Esophagus squamous epithelium (tissue), 5 donors: ENCODE measurements at places on chromosomes 16 and 17.

GRCh38 chr17:3659541-3660111 is 8.8 kb downstream of the TAX1BP3 start:
- DNase-seq = no peak

- DNase-seq = no peak
Observed at GRCh38 chr17:39683295-39683939, 4.4 kb downstream of the PGAP3 start.

DNA sequence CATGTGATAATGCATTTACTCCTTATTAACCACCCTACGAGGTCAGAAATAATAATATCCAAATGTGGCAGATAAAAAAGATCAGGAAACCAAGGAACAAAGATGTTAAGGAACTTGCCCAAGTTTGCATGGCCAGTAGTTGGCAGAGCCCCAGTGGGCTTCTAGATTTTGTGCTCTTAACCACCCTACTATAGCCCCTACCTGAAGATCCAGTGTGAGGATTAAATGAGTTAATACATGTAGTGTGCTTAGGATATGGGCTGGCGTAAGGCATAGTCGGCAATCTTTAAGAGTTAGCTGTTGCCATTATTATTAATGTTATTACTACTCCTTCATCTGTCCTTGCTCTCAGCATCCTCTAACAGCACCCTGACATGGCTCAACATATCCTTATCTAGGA is 153.4 kb downstream of the SDK2 start:
- no peak for DNase-seq

GRCh38 chr16:16017812-16018211 is 68.4 kb downstream of the ABCC1 start:
- DNase-seq = no peak

- DNase-seq = no peak
Observed at GRCh38 chr17:48555258-48556228, 10.6 kb upstream of the HOXB2 start.

DNA sequence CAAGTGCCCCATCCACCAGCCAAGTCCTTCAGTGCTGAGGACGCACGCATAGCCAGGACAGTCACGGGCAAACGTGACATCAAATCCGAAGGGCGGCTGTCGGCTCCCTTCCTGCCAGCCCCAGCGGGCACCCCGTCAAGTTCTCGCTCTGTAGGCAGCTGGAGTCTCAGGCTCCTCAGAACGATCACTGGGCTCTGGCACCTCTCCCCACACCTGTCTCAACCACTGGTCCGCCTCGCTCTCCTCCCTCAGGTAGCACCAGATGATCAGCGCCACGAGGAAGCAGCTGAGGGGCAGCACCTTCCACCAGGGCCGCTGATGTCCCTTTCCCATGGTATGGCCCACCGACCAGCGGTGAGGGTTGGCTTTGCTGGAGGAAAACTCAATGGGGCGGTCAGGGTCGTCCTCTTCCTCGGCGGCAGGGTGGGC is 422 bp downstream of the UQCC4 start:
- DNase-seq = no peak

GRCh38 chr17:73691321-73691766 is 47.1 kb upstream of the SDK2 start:
- no peak for DNase-seq

GRCh38 chr17:82175201-82175600 is 37.4 kb downstream of the CCDC57 start:
- DNase-seq = no peak

DNA sequence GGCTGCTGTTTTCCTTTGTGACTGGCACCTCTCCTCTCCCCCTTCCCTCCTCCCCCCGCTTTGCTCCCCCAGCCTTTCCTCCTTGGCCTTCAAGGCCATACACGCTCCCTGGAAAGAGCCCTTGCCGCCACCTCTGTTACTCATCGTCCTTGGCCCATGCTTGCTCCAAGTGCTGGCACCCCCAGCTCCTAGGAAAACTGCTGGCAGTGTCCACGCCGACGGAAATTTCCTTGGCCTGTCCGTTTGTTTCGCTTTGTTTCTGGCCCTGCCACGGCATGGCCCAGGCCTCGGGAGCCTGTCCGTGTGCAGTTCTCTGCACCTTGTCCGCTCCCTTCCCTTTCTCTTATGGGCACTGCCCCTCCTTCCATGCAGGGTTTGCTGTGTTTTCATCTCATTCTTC is 18.0 kb downstream of the CA5A start:
- DNase-seq = no peak

DNA sequence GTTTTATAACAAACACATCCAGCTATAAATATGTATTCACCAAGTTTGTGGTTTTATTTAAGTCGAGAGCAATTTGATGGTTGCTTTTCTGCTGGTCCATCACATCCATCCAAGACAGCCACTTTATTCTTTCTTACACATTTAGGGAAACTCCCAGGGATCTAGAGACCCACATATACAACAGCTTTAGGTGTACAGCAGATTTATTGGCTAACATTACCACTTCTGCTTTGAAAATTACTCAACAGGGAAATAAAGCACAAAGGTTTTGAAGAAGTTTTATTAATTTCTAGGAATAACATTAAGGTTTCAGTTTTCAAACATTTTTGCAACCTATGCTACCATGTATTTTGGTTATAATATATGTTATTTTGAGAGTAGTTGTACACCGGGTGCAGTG is 6.9 kb downstream of the ERCC4 start:
- DNase-seq = no peak

GRCh38 chr17:77420804-77421629 is 280.2 kb downstream of the SEC14L1 start:
- DNase-seq = no peak

DNA sequence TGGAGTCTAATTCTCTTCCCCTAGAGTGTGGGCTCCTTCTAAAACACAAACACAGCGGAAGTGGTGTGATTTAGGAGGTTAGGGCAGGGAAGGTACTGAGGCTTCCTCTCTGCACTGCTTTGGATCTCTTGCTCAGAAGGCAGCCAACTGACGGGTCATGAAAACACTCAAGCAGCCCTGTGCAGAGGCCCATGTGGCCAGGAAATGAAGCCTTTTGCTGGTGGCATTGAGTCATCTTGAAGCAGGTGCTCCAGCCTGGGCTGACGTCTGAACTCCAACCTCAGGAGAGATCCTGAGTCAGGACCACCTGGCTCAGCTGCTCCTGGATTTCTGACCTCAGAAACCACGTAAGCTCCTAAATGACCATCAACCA is 72.9 kb downstream of the MRM1 start:
- no peak for DNase-seq

GRCh38 chr17:32520737-32521404 is 34.1 kb downstream of the CDK5R1 start:
- no peak for DNase-seq

- no peak for DNase-seq
Observed at GRCh38 chr17:28597606-28598383, 1.0 kb downstream of the SPAG5 start.

GRCh38 chr17:4262703-4263102 is 1.1 kb downstream of the ANKFY1 start:
- DNase-seq = no peak

DNA sequence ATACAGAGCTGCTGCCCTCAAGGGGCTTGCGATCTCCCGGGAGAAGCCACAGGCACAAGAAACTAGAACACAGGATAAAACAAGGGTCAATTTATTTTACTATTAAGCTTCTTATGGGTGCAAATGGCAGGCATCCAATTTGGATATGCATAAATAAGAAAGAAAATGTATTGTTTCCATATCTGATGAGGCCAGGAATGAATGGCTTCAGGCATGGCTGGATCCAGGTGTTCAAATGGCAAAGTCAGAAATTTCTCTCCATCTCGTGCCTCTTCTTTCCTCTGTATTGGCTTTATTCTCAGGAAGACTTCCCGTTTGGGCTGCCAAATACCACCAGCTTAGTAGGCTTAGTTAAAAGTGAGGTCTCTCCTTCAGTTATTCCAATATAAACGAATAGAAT is 43.1 kb downstream of the SCNN1B start:
- no peak for DNase-seq

DNA sequence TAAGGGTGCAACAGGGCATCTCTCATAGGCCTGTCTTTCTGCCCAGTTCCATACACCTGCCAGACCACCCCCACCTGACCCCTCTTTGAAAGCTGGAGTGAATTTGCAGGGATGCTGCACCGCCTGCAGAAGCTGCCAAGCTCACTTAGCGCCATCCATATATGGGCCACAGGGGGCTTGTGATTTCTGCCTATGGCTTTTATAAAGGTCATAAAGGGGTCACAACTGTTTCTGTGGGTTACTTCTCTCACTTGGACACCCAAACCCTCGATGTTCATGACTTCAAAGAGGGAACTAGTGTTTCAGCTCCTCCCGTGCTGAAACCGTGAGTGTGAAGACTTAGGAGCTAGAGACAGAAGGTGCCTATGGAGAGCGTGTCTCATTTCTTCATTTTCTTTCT is 23.9 kb upstream of the MEAK7 start:
- DNase-seq = no peak

- no peak for DNase-seq
Observed at GRCh38 chr17:79230576-79230975, 156.0 kb downstream of the ENGASE start.

- DNase-seq = no peak
Observed at GRCh38 chr16:67177743-67178699, 5.7 kb downstream of the MATCAP1 start.

DNA sequence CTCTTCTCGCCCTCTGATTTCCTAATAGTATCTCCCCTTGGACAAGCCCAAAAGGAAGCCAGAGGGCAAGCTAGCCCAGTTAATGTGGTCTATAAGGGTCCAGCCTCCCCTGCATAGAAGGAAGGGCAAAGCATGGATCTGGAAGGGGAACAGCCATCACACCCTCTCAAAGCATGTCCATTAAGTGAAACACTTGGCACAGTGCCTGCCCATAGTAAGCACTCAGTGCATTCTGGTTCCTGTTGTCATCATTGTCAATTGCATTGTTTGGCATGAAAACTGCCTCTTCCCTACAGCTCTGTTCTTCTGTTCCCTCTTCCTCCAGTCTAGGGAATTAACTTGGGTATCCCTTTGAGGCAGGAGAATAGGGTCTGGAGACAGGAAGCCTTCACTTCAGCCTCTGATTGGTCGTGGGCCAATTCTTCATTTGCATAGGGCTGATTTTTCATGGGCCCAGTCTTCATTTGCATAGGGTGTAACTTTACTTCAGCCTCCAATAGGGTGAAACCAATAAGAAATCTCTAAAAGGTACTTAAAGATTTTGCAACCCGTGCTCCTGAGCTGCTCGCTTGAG is 81.4 kb downstream of the C17orf67 start:
- DNase-seq = no peak
